ENCODE measurements at places on chromosomes 12 and 14.

- H3K27me3 ChIP-seq: no peaks in the 10 kb centered on the region
- H3K36me3 ChIP-seq: no peaks in the 10 kb centered on the region
- H3K27ac ChIP-seq: no peak overlapping the region
- no peak overlapping the region for H3K4me3 ChIP-seq
- H3K4me1 ChIP-seq: no peaks in the 10 kb centered on the region
- peak; percentile 7 for DNase-seq
These were observed 1031.8 kb downstream of the GALC start for GRCh38 chr14:86961106-86961716.

- DNase-seq: no peak
- no peaks in the 10 kb centered on the region for H3K27me3 ChIP-seq
- no peak overlapping the region for H3K27ac ChIP-seq
- H3K4me3 ChIP-seq: no peak overlapping the region
These were observed 42.7 kb upstream of the ALX1 start for GRCh38 chr12:85237327-85237726.

GRCh38 chr14:62253911-62254310 lies 491.7 kb downstream of the SNAPC1 start:
- H3K4me3 ChIP-seq: no peak overlapping the region
- no peaks in the 10 kb centered on the region for H3K27me3 ChIP-seq
- H3K27ac ChIP-seq: no peak overlapping the region
- no peaks in the 10 kb centered on the region for H3K36me3 ChIP-seq

GRCh38 chr12:24152270-24152669 lies 202.8 kb upstream of the SOX5 start:
- no peaks in the 10 kb centered on the region for H3K27me3 ChIP-seq
- no peaks in the 10 kb centered on the region for H3K36me3 ChIP-seq
- no peaks in the 10 kb centered on the region for H3K4me1 ChIP-seq
- no peak overlapping the region for H3K4me3 ChIP-seq

DNA sequence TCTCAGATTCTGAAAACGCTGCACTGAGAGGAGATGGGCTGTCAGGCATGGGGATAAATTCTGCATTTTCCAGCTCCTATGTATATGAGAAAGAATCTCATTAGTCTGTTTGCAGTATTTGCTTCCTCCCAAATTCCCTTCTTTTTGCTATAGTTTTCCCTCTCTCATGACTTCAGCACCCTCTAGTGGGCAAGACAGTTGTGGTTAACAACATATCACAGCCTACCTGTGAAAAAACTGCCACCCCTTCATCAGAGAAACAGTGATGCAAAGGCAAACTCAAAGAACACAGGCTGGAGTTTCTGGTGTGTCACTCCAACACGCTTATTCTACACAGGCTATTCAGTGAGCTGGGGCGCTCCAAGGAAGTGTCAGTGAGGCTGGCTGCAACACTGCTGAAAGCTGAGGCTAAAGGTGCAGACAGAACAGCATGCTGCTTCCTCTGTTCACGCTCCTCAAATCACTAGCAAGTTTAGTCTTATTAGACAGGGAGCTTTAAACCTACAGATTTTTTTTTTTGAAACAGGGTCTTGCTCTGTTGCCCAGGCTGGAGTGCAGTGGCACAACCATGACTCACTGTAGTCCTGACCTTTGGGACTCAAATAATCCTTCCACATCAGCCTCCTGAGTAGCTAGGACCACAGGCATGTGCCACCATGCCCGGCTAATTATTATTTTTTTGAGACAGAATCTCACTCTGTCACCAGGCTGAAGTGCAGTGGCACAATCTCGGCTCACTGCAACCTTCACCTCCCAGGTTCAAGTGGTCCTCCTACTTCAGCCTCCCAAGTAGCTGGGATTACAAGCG lies 19.3 kb downstream of the ZC2HC1C start:
- no peaks in the 10 kb centered on the region for H3K36me3 ChIP-seq
- H3K27ac ChIP-seq: no peak overlapping the region
- H3K4me1 ChIP-seq: no peaks in the 10 kb centered on the region
- H3K27me3 ChIP-seq: no peaks in the 10 kb centered on the region
- H3K4me3 ChIP-seq: no peak overlapping the region

- DNase-seq: no peak
- no peak overlapping the region for H3K4me3 ChIP-seq
- H3K36me3 ChIP-seq: no peaks in the 10 kb centered on the region
- no peaks in the 10 kb centered on the region for H3K4me1 ChIP-seq
These were observed 169.9 kb downstream of the PTCSC3 start for GRCh38 chr14:36006623-36007022.

DNA sequence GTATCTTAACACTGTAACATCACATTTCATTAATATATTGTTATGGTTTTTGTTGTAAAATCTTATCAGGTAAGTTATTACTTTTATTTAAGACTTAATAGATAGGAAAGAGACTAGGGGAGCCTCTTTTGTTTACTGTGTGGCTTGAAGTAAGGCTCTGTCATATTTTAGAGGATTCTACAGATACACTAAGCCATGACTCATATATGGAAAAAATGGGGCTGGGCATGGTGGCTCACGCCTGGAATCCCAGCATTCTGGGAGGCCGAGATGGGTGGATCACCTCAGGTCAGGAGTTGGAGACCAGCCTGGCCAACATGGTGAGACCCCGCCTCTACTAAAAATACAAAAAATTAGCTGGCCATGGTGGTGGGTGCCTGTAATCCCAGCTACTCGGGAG lies 23.6 kb upstream of the NPFF start:
- H3K4me1 ChIP-seq: no peaks in the 10 kb centered on the region
- DNase-seq: no peak
- H3K27ac ChIP-seq: no peak overlapping the region
- H3K27me3 ChIP-seq: no peaks in the 10 kb centered on the region
- no peak overlapping the region for H3K4me3 ChIP-seq

- no peaks in the 10 kb centered on the region for H3K4me1 ChIP-seq
- no peaks in the 10 kb centered on the region for H3K27me3 ChIP-seq
- no peak overlapping the region for H3K27ac ChIP-seq
- H3K36me3 ChIP-seq: no peaks in the 10 kb centered on the region
These were observed 26.7 kb downstream of the TOGARAM1 start for GRCh38 chr14:44988694-44989093.

DNA sequence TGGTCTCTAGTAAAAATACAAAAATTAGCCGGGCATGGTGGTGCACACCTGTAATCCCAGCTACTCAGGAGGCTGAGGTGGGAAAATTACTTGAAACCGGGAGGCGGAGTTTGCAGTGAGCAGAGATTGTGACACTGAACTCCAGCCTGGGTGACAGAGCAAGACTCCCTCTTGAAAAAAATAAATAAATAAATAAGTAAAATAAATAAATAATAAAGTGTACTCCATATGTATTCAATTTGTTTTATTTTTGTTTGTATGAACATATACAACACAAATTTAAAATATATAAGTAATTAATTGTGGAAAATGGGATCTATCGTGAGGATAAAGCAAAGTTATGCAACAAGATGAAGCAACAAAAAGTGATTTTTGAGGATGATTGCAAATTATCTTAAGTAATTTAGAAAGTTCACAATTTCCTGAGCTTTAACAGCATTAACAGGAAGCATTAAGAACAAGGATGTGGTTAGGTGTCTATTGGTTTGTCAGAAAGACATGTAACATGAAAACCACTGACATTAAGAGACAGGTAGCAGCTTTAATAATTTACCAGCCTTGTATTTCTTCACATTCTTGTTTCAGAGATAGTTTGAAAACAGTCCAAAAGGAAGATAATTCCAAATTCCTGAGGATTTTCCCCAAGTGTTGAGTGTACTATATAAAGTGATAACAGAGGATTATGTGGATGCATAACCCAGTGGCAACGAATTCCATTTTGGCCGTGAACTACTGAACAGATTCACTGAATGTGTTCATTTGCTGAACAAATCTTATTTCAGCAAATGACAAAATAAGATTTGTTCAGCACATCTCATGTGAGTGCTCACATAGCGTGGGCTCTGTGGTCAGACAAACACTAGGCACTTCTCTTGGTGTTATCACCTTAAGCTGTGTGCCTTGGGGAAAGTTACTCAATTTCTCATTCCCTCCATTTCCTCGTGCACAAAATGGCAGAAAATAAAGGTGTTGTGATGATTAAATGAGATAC lies 68.6 kb upstream of the RESF1 start:
- H3K4me3 ChIP-seq: no peak overlapping the region
- no peaks in the 10 kb centered on the region for H3K27me3 ChIP-seq
- peaks cover 31% of the 10 kb centered on the region for H3K4me1 ChIP-seq
- peak; percentile 46 for DNase-seq
- H3K27ac ChIP-seq: no peak overlapping the region

- no peak for DNase-seq
- H3K27me3 ChIP-seq: no peaks in the 10 kb centered on the region
- no peaks in the 10 kb centered on the region for H3K36me3 ChIP-seq
- no peak overlapping the region for H3K27ac ChIP-seq
- H3K4me1 ChIP-seq: no peaks in the 10 kb centered on the region
- H3K4me3 ChIP-seq: no peak overlapping the region
These were observed 380.6 kb downstream of the CCDC91 start for GRCh38 chr12:28570811-28571210.

DNA sequence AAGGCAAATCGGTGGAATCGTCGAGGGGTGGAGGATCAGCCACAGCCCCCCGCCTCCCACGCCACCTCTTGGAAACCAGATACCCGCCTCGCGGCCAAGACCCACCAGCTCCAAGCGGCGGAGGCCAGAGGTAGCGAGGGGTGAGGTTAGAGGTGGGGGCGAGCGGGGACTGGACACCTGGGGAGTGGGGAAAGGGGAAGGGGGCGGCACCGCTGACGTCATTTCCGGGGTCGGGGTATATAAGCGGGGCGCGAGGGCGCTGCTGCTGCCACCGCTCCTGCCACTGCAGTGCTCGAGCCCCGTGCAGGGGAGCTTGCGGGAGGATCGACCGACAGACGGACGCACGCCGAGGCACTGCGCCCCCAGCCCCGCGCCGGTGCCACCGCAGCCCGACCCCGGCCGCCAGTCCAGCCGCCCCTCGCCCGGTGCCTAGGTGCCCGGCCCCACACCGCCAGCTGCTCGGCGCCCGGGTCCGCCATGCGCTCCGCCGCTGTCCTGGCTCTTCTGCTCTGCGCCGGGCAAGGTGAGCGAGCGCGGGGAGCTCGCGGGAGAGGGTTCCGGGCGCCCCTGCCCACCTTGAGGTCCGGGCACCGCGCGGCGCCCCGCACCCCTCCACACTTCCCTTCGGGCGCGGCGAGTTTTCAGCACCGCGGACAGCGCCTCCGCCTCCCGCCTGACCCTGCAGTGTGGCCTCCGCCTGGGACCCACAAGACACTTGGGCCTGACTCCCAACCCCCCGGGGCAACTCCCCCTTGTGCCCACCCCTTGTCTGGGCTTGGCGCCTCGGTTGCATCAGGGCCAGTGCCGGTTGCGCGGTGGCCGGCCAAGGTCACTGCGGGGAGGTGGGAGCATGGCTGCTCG lies at the start of gene CHGA:
Gene CHGA, plus strand, starts transcription at position 268 of the 861 bp plus-strand sequence. Its CDS starts 210 bp downstream, at position 478.
- DNase-seq: no peak
- no peak within 1 kb of the TSS for H3K27ac ChIP-seq
- H3K4me1 ChIP-seq: peaks cover 6% of the 10 kb centered on the region
- no peaks in the 10 kb centered on the region for H3K36me3 ChIP-seq
- H3K27me3 ChIP-seq: no peaks in the 10 kb centered on the region

DNA sequence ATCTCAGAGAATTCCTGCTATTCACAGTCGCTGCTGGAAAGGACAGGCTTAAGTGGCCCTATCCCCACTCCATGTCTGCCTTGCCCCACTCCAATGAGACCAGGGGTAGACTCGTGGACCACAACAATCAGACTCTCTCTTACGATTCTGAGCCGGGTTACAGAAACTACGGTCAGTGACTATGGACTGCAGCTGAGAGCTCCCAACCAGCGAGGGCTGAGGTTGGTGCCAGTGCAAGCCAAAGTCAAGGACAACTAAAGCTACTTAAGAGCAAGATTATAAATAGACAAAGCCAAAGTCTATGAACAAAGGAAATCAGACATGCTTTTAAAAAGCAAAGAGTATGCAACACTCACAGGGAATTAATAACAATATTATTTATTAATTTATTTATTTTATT lies 18.3 kb upstream of the AMIGO2 start:
- H3K27me3 ChIP-seq: no peaks in the 10 kb centered on the region
- no peak overlapping the region for H3K4me3 ChIP-seq
- H3K27ac ChIP-seq: no peak overlapping the region

DNA sequence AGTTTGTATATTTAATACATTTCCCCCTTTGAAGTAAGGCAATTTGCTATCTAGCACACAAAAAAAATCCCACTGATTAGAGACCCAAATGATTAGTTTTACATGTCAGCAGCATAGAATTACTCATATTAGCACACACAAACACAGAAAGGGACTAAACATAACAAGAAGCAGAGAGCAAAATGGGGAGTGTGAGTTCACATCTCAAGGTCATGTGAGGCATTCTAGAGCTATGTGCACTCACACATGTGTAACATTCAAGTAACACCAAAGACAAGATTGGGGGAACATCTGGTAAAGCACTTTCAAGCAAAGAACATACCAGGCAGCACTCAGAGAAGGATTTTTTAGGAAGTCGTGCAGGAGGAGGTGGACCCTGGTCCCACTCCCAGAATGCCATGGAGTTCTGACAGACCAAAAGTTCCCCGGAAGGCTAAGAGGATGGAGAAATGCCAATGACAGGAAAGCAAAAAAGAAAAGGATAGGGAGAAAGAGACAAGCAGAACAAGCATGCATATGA lies 105.8 kb upstream of the SINHCAF start:
- no peaks in the 10 kb centered on the region for H3K27me3 ChIP-seq
- H3K4me3 ChIP-seq: no peak overlapping the region
- H3K4me1 ChIP-seq: no peaks in the 10 kb centered on the region
- DNase-seq: no peak
- no peak overlapping the region for H3K27ac ChIP-seq
- no peaks in the 10 kb centered on the region for H3K36me3 ChIP-seq

DNA sequence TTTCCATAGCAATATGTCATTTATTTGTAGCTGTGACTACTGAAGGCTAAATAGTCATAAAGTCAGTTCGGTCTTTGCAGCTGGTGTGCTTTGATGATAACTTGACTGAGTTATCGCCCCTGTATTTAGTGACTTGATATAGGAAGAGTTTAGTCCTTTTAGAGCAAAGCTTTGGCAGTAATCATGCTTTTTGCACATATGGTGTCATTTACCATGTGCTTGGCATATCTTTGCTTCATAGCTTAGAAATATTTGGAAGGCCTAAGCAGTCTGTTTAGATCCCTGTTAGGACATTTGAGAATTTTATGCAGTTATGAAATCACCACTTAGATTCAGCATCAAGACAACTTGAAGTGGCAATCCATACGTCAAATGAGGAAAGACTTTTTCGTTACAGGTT lies 31.6 kb downstream of the POLR3B start:
- H3K27ac ChIP-seq: no peak overlapping the region
- H3K36me3 ChIP-seq: no peaks in the 10 kb centered on the region
- no peak for DNase-seq
- no peaks in the 10 kb centered on the region for H3K4me1 ChIP-seq
- no peaks in the 10 kb centered on the region for H3K27me3 ChIP-seq
- no peak overlapping the region for H3K4me3 ChIP-seq

GRCh38 chr12:106058256-106059182 lies 80.2 kb downstream of the NUAK1 start:
- DNase-seq: no peak
- H3K4me3 ChIP-seq: no peak overlapping the region
- H3K36me3 ChIP-seq: no peaks in the 10 kb centered on the region
- H3K27ac ChIP-seq: no peak overlapping the region
- H3K4me1 ChIP-seq: no peaks in the 10 kb centered on the region
